ENCODE measurements at places on chromosomes 5 and 9.

DNA sequence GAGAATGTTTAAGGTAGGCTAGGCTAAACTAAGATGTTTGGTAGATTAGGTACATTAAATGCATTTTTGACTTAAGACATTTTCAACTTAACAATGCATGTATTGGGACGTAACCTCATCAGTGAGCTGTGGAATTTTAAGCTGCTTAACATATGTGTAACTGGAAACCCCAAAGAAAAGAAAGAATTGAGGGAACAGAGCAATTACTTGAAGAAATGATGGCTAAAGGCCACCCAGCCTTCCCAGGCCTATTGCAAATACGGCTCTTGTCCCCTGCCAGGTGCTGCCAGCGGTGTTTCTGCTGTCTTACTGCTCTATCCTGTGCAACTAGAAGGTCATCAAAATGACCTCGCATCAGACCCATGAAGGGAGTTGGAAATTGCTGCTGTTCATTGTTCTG lies 52.0 kb downstream of the RICTOR start:
- no peak for DNase-seq

DNA sequence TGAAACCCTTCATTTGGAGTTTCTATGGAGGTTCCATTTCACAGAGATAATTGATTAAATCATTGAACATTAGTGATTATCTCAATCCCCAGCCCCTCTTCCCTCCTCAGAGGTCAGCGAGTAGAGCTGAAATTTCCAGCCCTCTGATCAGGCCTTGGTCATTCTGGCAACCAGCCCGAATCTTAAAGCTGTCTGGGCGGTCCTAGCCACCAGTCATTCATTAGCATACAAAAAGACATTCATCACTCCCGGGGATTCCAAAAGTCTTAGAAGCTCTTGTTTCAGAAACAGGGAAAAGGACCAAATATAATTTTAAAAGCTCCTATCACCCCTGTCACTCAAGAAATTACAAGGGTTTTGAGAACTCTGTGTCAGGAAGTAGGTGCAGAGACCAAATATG lies 41.3 kb downstream of the ZNF474 start:
- DNase-seq: no peak

DNA sequence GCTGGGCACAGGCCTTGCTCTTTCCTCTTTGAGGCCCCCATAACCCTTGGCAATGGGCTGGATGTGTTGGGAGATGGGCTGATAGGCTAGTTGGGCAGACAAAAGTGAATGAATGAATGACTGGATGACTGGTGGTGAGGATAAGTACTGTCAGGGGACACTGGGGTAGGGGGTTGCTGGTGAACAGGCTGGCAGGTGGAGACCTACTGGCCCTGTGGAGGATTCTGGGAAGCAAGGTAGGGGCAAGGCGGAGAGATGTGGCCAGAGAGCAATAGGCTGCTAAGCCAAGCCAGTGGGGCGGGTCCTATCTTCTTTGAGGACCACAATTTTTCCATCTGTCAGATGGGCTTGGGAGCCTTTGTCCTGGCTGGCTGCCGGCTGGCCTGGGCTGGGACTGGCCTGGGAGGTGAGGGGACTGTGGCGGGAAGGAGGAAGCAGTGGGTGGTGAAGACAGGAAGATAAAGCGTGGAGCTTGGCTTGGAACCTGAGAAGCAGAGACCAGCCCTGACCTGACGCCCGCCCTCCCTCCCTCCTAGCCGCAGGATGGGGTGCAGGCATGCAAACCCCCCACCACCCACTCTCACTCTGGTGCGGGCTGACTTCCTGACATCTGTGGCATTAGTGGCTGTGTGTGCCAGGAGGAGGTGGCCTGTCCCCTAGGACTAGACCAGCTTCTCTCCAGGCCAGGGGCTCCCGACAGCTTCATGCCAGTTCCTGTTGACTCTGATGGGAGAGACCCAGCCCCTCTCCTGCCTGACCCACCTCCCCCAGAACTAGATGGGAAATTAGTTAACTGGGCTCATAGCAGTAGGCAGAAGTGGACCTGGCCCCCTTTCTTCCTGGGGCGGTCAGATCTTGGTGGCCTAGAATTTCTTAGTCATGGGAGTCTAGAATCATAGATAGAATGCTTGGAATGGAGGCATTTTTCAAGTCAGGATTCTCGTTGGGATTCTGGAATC lies 9.5 kb downstream of the CXXC5 start:
- no peak for DNase-seq

- no peak for DNase-seq
Measured at GRCh38 chr5:99248066-99248465, 319.3 kb upstream of the CHD1 start.

DNA sequence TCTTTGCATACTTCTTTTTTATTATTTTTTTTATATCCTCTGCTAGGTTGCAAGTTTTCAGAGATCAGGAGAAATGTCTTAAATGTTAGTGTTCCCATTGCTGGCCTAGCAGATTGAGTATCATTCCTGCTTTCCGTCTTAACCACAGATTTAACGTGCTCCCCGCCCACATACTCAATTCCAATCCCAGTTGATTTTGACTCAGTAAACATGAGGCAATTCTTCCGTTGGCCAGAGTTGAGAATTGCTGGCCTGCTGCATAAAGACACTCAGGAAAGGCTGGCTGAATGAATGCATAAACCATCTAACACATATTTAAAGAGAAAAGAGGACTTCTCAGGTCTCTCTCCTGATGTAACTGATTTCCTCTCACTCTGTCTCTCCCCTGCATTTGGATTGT lies 46.8 kb upstream of the PLPP6 start:
- no peak for DNase-seq

- peak; percentile 38 for DNase-seq
Measured at GRCh38 chr5:35816881-35817521, 39.7 kb upstream of the IL7R start.

- no peak for DNase-seq
Measured at GRCh38 chr9:22308177-22308576, 138.4 kb upstream of the DMRTA1 start.

DNA sequence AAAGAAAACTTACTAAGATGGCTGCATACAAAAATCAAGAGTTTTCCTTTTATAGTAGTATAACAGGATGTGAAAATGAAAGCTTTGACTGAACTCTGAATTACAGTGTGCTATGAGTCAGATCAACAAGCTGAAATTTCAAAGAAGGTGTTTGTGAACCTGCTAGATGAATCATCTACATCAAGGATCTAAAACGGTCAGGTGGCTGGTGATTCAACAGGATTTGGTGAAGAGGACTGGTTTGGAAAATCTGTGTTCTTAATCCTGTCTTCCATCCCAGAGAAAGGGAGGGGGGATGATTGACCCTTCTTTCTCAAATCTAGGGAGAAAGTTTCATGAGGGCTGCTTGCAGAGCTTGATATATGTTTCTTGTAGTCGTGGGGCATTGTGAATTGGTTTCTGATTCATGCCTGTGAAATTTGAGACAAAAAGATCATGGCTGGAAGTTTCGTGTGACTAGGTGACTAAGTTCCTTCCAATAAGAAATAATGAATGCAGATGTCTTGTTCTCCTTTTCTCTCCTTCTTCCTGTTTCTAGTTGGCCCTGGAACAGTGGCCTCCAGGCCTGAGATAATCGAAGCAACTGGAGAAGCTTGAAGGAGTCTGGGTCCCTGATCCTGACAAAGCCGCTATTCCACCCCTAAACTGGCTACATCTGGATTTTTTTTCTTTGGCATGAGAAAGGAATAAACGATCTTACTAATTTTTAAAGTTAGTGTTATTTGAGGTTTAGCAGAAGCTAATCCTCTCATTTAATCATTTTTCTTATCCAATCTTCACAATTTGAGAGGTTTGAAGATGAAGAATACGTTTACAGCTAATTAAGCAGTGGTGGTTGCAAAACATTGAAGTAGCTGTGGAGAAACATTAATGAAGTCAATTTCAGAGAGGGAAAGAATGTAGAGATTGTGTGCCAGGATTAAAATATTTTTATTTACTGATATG lies 67.2 kb downstream of the MRPS30 start:
- peak; percentile 21 for DNase-seq

GRCh38 chr5:132767150-132767549 lies 9.9 kb downstream of the SEPTIN8 start:
- no peak for DNase-seq

- DNase-seq: no peak
Measured at GRCh38 chr9:31588006-31588405, 796.4 kb upstream of the ACO1 start.

- DNase-seq: no peak
Measured at GRCh38 chr5:142386137-142387023, 61.6 kb upstream of the SPRY4 start.

GRCh38 chr5:151602806-151603205 lies 11.7 kb upstream of the FAT2 start:
- DNase-seq: no peak

- no peak for DNase-seq
Measured at GRCh38 chr9:74284581-74285450, 212.3 kb upstream of the RORB start.

DNA sequence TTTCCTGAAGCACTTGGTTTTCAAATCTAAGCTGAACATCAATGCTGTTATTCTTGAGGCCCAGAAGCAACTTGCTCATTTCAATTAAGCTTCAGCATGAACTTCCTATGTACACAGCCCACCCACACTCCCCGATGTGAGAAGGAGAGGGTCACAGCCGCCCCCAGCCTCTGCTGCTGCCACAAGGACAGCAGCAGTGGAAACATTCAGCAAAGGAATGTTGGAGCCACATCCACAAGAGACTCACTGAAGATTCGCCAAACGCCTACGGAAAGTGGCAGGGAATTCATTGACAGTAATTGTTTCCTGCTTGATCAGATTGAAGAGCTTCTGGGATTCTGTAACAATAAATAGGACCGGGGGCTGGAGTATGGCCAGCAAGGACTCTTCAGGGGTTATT lies 2.9 kb downstream of the TGFBI start:
- DNase-seq: no peak

DNA sequence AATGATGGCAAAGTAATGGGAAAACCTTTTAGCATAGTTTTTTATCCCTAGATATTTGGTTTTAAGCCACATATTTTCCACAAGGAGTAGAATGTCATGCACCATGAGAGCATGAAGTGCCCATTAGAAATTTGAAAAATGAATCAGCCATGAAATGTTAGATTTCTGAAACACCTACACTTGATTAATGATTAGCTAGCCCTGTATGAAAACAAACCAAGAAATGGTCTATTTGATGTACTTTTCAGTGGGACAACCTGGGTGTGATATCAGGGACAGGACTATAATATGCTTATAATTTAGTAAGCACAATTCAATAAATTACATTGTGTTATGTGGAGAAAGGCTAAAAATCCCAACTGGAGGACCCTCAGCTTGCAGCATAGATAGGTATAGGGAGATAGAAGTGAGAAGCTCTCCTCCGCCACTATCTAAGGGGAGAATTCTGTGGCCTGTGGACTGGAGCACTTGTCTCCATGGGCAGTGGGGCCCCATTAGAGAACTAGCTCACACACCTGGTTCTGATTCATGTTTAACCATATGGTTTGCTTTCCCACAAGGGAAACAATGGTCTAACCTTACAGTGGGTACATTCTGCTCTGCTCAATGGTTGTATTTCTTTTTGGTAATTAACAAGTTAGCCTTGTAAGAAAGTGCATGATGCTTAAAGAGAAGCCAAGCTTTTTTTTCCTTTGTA lies 35.2 kb downstream of the NUP214 start:
- no peak for DNase-seq

Measured in stimulated activated CD4-positive, alpha-beta T cell treated with anti-CD3 and anti-CD28 coated beads, Interleukin-4, amount 100 ng/mL, for 4 hours (primary cell).